ENCODE measurements at places on chromosomes 5 and 9. TPM values are rescaled to one million over a fixed set of nuclear protein-coding genes. Genes with fewer than 3 reads are reported as not detected.

GRCh38 chr9:128419061-128419925 lies 1.4 kb upstream of the CERCAM start:
- no peak for DNase-seq

GRCh38 chr5:17406423-17406838 lies 91.6 kb upstream of the TAF11L2 start:
- DNase-seq = no peak

Gene OTULINL
- 47.0 TPM for total RNA-seq

DNA sequence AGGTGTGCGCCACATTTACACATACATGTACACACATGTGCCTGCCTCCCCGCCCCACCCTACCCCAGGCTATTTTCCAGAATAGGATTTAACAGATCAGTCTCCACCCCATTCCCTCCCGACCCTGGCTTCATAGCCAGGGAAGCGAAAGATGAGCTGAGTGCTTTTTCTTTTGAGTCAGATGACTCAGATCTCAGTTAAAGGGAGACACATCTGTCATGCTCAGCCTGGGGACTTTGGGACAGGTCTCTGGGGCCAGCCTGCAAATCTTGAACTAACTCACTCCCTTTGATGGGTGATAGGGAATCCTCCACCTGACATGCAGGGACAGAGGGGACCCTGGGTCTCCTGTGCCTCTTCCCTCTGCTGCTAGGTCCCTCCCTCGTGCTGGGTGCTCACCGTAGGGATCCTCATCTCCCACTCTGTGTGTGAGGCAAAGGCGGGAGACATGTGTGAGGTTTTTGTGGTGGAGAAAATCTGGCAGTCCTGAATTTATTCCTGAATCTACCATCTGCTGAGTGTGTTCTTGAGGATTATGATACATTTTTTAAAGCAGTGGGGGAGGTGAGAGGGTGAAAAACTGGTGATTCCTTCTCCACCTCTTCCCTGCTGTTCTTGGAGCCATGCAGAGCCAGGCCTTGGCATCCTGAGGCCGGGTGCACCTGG lies 37.7 kb downstream of the NEUROG1 start:
- DNase-seq = no peak

Gene GKAP1
- total RNA-seq = 17.5 TPM

Gene FBXO10
- 2.4 TPM for total RNA-seq
